Articular chondrocyte of knee joint (primary cell): ENCODE measurements at places on chromosomes 12 and 14. TPM values are rescaled to one million over a fixed set of nuclear protein-coding genes. Genes with fewer than 3 reads are reported as not detected.

PDZRN4 gene
- total RNA-seq: 0.13 TPM in 1 of 2 replicates, not detected in the other

REC8 gene
- total RNA-seq: 1.3 and 1.8 TPM in 2 replicates

ACAD10 gene
- 14.4 and 16.2 TPM in 2 replicates for total RNA-seq

ATF1 gene
- 29.7 and 34.0 TPM in 2 replicates for total RNA-seq

LBHD2 gene
- not detected in 2 replicates for total RNA-seq

MYO1A gene
- 0.32 TPM in 1 of 2 replicates, not detected in the other for total RNA-seq

FLRT2 gene
- total RNA-seq: 23.1 and 36.0 TPM in 2 replicates

KIF26A gene
- 0.78 and 1.5 TPM in 2 replicates for total RNA-seq

RNFT2 gene
- total RNA-seq: 1.8 and 2.3 TPM in 2 replicates

PTGER2 gene
- 17.9 and 33.3 TPM in 2 replicates for total RNA-seq

CLMN gene
- total RNA-seq: 3.1 and 4.3 TPM in 2 replicates

TAS2R9 gene
- total RNA-seq: 0.32 and 0.52 TPM in 2 replicates

CIDEB gene
- 6.4 and 7.2 TPM in 2 replicates for total RNA-seq

CCDC91 gene
- 29.9 and 33.7 TPM in 2 replicates for total RNA-seq

LAG3 gene
- 0.54 and 1.0 TPM in 2 replicates for total RNA-seq

PZP gene
- total RNA-seq: not detected in 2 replicates

CAPZA3 gene
- not detected in 2 replicates for total RNA-seq

GLI1 gene
- 0.11 and 0.26 TPM in 2 replicates for total RNA-seq

SMIM41 gene
- 0.39 and 0.65 TPM in 2 replicates for total RNA-seq

B4GALNT3 gene
- total RNA-seq: 3.1 and 3.8 TPM in 2 replicates
